Mucosa of descending colon (tissue), 3 donors: ENCODE measurements at places on chromosomes 6 and 20. TPM values are rescaled to one million over a fixed set of nuclear protein-coding genes. Genes with fewer than 3 reads are reported as not detected.

- no peak for DNase-seq
Observed at GRCh38 chr20:58001381-58001780, 227.1 kb downstream of the ANKRD60 start.

DNA sequence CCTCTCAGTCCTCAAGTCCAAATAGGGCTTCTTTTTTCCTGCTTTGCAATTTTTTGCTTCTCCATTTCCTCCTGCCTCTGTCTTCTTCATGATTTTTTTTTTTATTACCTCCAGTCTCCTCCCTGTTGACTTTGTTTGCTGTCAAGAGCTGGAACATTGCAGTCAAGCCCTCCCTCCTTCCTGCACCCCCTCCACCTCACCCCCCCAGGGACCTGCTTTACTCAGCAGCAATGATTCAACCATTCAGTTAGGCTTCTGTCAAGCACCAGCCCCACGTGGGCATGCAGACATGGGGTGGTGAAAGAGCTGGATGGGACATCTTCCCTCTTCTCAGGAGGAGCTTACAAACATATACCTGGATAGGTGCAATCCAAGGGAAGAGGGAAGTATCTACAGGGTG lies 142.4 kb downstream of the LRFN2 start:
- peak; percentile 38 for DNase-seq

Gene LTB
- total RNA-seq, result 2.1 TPM

Gene MTCH1
- 186 TPM for total RNA-seq

- no peak for DNase-seq
Observed at GRCh38 chr6:51910851-51911250, 176.6 kb downstream of the PKHD1 start.

GRCh38 chr6:147337921-147338320 lies 133.7 kb downstream of the STXBP5 start:
- DNase-seq, result no peak

Gene FAM184A
- 0.60 TPM for total RNA-seq

DNA sequence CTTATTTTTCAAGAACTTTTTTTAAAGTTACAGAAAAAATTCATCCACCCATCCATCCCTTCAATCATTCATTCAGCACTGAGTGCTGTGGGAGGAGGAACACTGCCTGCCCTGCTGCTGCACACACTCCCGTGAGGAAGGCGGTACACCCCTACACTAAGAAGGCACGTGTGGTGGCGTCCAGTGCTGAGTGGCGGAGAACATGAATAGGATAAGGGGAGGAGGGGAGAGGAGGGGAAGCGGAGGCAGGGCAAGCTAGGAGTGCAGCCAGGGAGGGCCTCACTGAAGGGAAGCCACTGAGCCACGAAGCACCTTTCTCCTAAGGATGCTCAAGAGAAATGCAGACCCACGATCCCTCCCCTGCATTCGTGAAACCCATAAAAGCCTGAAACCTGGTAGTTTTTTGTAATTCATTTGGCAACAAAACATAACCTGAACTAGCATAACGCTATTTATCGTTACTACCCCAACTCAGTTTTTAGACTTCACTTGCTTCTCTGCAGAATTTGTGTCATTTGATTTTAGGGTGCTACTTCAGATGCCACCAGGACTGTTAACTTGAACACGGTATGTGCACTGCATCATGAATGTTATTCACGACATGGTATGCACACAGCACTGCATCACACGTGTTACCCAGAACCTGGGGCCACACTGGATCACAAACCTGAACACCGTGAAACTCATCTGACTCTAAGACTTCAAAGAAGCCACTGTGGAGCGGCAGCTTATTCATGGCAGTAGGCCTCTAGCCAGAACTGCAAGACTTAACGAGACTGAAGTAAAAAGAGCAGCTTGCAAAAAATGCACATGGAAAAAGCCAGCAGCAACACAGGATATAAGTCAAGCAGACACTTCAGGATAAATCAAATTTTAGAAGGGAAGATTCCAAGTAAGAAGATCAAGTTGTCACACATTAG lies 3.5 kb downstream of the RNASET2 start:
- no peak for DNase-seq

- no peak for DNase-seq
Observed at GRCh38 chr6:11277275-11278206, 45.1 kb upstream of the NEDD9 start.

- DNase-seq, result no peak
Observed at GRCh38 chr20:46365487-46366220, 40.8 kb downstream of the ELMO2 start.

Gene SRXN1
- total RNA-seq, result 18.9 TPM

- DNase-seq, result peak; percentile 8
Observed at GRCh38 chr20:48787861-48788375, 39.9 kb downstream of the PREX1 start.

DNA sequence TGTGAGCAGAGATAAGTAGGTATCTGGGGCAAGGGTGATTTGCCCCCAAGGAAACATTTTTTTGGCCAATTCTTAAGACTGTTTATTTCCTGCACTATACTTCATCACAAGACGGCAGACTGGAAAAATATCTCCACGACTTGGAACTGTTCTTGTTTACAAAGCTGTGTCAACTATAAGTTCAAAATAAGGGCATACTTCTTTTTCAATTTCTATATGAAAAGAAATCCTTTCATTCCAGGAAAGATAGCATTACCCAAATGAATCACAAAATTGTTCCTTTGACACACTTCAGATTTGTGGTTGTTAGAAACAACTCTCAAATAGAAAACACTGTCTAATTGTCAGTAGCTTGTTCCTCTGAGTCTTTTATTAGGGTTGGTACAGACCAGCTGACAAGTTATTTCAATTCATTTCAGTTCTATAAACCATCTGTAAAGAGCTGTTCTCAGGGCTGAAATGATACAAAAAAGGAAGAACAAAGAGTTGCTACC lies 212.9 kb upstream of the PRDM1 start:
- DNase-seq, result no peak

DNA sequence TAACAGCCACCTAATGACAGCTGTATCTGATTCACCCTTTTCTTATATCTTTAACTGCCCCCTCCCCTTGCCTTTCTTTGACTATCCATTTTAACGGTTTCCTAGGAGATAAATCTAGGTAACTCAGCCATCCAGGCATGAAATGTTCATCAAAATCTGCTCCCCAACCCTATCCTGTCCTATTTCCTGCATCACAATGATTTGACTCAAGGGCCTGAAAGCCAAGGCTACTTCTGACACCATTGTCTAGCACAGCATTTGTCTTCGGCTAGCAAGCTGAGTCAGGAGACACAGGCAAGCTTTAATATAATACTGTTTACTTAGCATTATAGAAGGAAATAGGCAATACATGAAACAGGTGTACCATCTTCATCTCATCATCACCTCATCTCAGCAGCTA lies 31.6 kb upstream of the MANEA start:
- DNase-seq, result no peak

Gene C2
- 17.9 TPM for total RNA-seq

- DNase-seq, result no peak
Observed at GRCh38 chr20:44678990-44679611, 27.6 kb upstream of the ADA start.

GRCh38 chr6:63804381-63804956 lies 168.9 kb downstream of the PHF3 start:
- DNase-seq, result no peak

DNA sequence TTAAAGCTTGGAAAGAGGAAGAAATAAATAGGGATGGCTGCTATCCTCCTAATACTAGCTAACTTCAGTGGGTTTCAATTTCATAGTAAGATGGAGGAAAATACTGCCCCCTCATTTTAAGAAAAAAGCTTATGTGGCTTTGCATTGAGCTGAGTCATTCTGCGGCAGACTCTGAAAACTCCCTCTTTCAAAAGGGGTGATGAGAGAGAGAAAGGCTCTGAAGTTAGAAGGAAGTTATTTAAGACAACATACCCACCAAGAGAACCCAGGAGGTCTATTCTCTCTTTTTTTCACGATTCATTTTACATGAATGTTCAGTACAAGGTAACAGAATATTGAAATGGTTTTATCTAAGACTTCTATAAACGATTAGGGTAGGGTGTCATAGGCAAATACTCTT lies 4.5 kb downstream of the PRDM13 start:
- no peak for DNase-seq

DNA sequence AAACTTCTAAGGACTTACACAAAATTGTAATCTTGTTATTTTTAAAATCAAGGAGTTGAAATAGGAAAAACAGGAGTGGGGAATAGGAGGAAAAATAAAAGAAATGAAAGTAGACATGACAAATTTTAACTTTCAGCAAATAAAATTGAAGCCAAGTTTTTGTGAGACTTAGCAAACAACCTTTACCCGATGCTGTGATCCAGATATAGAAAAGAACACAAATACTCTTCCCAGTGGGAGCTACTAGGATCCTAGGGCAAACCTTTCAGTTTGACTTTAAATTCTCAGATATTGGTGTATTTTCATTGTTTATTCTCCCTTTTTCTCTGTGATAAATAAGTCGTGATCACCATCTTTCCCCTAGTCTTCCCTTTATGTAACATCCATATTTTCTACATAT lies 968.7 kb upstream of the CITED2 start:
- no peak for DNase-seq

- no peak for DNase-seq
Observed at GRCh38 chr20:53804920-53805894, 211.6 kb upstream of the ZNF217 start.

DNA sequence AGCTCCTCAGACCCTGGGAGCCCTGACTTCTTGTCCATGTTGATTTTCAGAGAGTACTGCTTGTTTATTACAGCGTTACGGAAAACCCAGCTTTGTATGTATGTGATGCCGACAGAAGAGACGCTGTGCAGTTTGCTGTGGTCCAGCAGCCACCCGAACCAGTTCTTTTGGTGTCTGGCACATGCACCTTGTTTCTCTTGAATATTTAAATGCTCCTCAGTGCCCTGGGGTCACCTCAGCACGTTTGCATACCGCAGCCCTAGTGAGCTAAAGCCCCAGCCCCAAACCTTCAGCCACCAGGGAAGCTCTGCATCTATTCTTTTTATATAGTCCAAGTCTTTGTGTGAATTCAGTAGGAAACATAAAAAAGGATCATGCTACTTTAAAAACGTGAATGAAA lies 39.9 kb downstream of the AFDN start:
- no peak for DNase-seq

GRCh38 chr6:15977050-15977449 lies 151.8 kb upstream of the MYLIP start:
- DNase-seq, result no peak

GRCh38 chr6:37615564-37616340 lies 81.9 kb downstream of the MDGA1 start:
- no peak for DNase-seq

Gene PSORS1C1
- total RNA-seq, result 2.4 TPM

Gene GTPBP2
- total RNA-seq, result 82.1 TPM

DNA sequence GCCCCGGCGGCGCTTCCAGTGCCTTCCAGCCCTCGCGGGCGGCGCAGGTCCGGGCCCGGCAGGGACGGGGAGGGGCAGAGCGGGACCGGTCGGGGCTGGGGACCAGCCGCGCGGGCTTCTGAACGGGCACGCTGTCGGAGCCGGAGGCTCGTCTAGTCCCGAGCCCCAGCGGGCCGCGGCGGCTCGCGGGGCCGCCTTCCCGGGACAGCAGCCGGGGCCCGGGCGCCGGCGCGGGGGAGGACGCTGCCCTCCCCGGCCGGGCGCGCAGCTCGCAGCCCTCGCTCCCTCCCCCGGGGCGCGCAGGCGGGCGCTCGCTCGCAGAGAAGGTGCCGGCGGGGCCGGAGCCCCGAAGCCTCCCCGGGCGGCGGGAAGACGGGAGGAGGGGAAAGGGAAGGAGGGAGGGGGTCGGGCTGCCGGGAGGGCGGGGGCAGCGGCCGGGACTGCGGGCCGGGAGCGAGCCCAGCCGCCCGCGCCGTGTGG lies 696 bp upstream of the SIRPA start:
- DNase-seq, result peak; percentile 51

DNA sequence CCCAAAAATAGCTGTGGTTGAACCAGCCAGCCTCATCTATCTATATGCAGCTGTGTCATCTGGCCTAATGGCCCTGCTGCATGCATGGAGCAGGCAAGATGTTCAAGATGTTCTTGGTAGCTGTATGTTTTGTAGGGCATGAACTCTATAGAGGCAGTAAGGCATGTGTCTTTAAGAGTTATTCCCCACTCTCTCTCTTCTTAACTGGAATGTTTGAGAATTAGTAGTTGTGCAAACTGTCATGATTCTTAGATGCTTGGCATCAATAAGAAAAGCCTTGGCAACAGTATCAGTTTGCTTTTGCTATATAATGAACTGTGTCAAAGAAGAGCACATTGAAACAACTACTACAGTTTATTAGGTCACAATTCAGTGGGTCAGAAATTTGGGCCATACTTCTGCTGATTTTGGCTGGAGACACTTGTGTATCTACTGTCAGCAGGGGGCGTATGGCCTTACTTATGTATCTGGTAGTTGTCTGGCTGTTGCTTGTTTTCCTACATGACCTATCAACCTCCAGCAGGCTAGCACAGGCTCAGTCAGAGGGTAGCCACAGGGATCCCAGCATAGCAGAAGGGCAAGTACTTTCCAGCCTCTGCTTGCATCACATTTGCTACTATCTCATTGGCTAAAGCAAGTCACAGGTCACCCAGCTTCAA lies 56.1 kb upstream of the LAMP5 start:
- DNase-seq, result no peak

- peak; percentile 69 for DNase-seq
Observed at GRCh38 chr6:138987080-138987642, 892 bp downstream of the REPS1 start.

- DNase-seq, result no peak
Observed at GRCh38 chr6:21381331-21381963, 212.1 kb upstream of the SOX4 start.

DNA sequence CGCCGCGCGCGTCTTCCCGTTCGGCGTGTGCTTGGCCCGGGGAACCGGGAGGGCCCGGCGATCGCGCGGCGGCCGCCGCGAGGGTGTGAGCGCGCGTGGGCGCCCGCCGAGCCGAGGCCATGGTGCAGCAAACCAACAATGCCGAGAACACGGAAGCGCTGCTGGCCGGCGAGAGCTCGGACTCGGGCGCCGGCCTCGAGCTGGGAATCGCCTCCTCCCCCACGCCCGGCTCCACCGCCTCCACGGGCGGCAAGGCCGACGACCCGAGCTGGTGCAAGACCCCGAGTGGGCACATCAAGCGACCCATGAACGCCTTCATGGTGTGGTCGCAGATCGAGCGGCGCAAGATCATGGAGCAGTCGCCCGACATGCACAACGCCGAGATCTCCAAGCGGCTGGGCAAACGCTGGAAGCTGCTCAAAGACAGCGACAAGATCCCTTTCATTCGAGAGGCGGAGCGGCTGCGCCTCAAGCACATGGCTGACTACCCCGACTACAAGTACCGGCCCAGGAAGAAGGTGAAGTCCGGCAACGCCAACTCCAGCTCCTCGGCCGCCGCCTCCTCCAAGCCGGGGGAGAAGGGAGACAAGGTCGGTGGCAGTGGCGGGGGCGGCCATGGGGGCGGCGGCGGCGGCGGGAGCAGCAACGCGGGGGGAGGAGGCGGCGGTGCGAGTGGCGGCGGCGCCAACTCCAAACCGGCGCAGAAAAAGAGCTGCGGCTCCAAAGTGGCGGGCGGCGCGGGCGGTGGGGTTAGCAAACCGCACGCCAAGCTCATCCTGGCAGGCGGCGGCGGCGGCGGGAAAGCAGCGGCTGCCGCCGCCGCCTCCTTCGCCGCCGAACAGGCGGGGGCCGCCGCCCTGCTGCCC lies 1.1 kb downstream of the SOX4 start:
- DNase-seq, result peak; percentile 79
